Stimulated activated CD8-positive, alpha-beta memory T cell treated with anti-CD3 and anti-CD28 coated beads, Interleukin-4, amount 100 ng/mL, for 4 hours (primary cell): ENCODE measurements at places on chromosomes 7 and 10.

DNA sequence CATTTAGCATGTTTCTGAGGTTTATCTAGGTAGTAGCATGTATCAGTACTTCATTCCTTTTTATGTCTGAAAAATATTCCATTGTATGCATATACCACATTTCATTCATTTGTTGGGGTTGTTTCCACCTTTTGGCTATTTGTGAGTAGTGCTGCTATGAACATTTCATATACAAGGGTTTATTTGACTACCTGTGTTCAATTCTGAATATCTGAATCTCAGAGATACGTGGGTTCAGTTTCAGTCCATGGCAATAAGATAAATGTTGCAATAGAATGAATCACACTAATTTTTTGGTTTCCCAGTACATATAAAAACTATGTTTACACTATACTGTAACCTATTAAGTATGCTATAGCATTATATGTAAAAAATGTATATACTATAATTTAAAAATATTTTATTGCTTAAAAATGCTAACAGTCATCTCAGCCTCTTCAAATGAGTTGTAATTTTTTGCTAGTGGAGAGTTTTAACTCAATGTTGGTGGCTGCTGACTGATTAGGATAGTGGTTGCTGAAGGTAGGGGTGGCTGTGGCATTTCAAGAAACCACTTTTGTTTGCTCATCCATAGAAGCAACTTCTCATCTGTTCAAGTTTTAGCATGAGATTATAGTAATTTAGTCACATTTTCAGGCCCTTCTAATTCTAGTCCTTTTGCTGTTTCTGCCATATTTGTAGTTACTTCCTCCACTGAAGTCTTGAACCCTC is 13.9 kb downstream of the PLEKHA1 start:
- no peak for DNase-seq

- no peak for DNase-seq
Measured at GRCh38 chr7:477626-478220, 41.9 kb downstream of the PDGFA start.

GRCh38 chr7:124033095-124033806 is 384 bp upstream of the TMEM229A start:
- no peak for DNase-seq

DNA sequence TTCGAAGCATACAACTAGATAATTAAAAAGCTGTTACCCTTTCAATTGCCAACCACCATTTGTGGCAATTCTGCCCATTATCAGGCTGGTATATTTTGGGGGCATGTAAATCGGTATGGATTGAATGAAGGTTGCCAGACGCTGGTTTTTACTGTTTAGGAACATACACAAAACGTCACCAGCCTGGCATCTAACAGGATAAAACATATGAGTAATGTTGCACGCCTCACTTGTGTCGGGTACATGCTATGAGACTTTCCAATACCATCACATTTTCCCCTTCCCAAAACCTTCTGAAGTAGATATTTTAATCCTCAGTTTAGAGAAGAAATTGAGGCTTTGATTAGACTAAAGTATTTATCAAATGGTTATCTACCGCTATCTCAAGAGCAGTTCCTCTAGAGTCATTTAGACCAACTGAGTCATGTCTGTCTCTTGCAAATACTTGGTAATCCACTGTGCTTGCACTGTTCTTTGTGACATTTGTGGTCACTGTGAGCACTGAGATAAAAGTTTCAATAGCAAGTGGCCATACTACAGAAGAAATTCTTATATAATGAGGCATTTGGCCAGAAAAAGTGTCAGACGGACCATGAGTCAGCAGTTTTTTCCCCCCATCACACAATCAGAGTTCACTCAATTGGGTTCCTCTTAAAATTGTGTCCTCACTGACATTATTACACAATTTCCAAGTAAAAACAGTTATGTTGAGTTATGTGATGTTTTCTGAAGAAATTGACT is 498.7 kb downstream of the NXPH1 start:
- DNase-seq = no peak

DNA sequence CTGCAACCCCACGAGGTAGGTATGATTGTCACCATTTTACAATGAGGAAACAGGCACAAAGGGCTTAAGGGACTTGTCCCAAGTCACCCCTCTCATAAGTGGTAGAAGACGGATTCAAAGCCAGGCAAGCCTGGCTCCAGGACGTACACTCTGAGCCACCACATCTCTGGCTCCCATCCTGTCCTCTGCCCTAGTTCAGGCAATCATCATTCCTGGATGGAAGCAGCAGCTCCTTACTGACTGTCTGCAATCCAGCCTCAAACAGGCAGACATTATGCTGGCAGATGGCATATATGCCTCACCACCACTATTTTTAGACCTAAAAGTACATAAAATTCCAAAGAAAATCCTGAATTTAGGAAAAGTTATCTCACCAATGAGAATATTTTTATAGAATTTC is 100.7 kb downstream of the USP6NL start:
- DNase-seq = no peak

DNA sequence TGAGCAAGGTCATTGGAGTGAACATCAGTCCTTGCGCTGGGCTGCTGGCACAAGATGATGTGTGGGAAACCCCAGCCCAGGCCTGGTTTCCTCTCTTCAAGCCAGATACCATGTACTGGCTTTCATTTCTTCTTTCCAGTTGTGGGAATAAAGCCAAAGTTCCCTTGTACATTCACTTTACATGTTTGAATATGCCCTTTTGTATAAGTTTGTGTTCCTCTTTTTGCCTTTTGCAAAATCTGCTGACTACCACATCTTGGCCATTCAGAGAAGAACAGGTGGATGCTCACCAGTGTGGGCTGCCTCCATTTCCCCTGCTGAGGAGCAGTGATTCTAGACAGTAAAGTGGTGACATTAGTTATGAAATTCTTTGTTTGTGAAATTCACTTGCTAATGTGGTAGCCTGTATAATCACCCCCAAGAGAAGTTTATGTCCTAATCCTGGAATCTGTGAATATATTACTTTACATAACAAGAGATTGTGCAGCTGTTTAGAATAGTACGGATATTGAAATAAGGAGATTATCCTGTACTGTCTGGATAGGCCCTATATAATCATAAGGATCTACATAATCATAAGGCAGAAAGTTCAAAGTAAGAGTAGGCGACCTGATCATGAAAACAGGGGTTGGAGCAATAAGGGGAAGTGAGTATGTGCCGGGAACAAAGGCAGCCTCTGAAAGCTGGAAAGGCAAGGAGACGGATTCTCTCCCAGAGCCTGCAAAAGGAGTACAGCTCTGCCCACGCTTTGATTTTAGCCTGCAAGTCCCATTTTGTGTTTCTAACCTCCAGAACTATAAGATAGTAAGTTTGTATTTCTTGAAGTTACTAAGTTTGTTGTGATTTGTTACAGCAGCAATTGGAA is 18.8 kb upstream of the AOAH start:
- DNase-seq = no peak

DNA sequence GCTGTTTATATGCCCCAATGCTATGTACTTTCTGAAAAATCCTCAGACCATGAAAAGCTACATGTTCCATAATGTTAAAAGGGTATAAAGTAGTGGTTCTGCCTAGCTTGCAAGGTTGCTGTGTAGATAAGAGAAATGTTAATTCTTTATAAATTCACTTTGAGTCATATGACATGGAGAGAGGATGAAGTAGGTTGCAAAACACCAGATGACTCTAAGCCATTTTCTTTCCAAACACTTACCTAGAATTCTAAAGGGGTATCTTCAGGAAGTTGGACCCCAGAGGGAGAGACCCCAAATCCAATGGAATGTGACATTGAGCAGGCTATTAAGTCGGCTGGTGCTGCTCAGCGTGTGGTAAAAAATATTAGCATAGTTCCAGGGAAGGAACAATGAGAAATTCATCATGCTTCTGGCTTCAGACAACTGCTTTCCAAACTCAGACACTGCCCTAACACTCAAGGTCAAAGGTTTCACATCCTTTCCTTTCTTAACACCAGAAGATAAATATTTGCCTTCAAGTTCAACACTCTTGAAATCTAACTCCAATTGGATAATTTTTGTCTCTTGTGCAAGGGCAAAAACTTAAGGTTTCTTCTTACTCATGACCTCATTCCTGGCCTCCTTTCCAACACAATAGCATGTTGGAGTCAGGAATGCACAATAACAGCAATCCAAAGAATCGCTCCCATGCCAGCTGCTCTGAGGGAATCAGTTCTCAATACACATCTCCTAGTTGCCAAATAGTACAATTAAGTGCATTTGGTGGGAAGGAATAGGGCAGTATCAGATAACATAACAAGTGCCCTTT is 100.7 kb upstream of the AFAP1L2 start:
- no peak for DNase-seq

DNA sequence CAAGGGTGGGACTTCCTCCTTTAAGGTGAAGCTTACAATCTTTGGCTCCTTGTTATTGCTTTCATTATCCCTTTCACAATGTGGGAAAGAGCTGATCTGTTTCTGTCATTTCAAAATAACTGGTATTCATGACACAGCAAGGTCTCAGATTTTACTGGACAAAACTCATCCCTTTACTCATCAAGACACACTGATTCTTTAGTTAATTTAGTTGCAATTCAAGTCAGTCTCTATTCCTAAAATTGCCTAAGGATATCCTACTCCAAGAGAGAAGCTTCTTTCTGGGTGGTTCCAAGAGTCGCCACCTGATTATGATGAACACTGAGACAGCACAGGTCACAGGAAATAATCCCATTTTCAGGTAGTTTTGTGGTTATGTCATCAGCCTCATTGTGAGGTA is 5.8 kb upstream of the PNLIPRP3 start:
- DNase-seq = no peak

DNA sequence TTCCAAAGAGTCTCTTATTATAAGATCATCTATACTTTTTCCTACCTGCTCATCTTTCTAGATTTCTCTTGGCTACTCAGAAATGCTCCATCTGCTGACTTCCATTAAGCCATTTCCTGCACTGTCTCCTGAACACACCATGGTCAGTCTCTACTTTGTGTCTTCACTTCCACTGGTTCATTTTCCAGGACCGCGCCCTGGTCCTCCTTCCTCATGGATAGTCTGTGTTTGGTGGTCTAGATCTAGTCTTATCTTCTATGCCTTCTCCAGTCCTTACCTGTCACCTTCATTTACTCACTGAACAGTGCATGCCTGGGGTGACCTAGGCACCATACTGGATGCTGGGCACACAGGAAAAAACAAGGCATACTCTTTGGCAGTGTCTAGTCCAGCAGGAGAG is 11.8 kb downstream of the INSYN2A start:
- DNase-seq = no peak

GRCh38 chr10:90180886-90181691 is 479.7 kb downstream of the KIF20B start:
- DNase-seq = no peak

- DNase-seq = no peak
Measured at GRCh38 chr10:106636766-106637491, 527.6 kb downstream of the SORCS1 start.

GRCh38 chr10:33483816-33484190 is 149.3 kb upstream of the NRP1 start:
- DNase-seq = no peak

GRCh38 chr7:81767926-81768325 is 1.9 kb downstream of the HGF start:
- DNase-seq = no peak

- no peak for DNase-seq
Measured at GRCh38 chr10:124642088-124642710, 102.0 kb downstream of the FAM53B start.

DNA sequence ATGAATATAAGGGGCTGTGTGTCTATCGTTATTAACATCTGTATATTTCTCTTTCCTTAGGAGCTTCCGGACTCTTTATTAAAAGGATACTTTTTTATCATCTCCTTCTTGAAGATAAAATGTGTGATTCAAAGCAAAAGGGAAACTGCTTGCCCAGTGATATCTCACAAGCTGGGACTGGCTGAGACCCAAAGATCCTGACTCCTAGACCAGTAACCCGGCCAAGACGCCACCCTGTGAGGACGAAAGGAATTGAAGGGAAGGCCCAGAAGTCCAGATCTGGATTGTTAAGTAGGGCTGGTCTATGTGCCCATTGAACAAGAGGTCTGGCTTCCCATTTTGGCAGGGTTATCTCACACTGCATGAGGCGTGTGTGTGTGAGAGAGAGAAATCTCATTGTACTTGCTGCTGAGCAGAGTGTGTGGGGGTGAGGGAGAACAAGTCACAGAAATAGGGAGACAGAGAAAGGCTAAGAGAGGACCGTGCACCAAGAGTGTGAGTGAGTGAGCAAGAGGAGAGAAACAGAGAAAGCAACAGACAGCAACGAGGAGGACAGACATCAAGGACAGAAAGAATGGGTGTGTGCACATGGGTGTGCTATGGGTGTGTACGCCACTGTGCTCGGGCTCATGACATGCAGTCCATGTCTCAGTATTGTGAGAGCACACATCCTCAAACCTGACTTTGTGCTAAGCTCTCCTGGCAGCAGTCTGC is 75.4 kb downstream of the PLXNA4 start:
- no peak for DNase-seq

DNA sequence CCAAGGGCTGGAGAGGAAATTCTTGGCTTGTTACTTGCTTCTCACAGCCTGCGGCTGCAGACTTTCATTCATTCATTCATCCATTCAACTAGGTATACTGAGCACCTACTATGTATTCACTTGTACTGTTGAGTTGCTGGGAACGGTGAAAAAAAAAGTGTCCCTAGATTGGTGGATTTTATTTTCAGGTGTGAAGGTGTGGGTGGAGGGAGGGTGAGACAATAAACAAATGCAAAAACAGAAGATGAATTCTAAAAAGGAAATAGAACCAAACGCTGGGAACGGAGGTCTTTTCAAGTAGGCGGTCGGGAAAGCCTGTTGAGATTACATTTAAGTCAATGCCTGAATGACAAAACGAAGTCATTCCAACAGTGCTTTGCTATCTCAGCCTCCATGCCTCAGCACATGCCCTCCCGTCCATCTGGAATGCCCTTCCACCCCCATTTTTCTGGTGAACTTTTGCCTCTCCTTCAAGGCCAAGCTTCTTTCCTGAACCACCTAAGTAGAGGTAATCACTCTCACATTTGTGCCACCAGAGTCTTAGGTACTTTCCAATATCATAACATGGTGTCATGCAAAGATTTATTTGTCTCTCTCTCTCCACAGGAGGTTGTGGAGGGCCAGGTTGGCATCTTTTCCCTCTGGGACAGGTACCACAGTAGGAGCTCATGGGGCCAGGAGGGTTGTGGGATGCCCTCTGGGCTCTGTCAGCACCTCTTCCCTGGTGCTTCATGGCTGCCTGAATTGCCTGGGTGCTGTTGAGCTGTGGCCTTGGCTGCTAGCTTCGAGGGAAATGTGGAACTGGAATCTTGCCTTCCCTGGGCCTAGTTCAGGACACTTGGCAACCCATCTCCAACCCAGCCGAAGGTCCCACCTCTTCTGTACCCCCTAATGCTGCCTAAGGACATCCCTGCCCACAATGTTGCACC is 5.5 kb downstream of the NKX2-3 start:
- no peak for DNase-seq

DNA sequence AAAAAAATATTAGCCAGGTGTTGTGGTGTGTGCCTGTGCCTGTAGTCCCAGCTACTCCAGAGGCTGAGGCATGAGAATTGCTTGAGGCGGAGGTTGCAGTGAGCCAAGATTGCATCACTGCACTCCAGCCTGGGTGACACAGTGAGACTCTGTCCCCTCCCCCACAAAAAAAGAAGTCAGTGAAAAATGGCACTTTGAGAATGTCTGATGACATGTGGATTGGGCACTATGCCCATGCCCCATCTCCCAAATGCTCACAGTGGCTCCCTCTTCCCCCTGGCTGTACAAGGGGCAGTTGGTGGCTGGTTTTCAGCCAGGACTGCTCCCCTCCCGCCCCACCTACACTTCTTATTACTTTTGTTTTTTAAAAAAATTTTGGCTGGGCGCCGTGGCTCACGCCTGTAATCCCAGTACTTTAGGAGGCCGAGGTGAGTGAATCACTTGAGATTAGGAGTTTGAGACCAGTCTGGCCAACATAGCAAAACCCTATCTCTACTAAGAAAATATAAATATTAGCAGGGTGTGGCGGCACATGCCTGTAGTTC is 26.1 kb downstream of the IL15RA start:
- DNase-seq = no peak
